Activated CD8-positive, alpha-beta T cell treated with anti-CD3 and anti-CD28 coated beads for 36 hours (primary cell): ENCODE measurements at places on chromosomes 2 and 18. TPM values are rescaled to one million over a fixed set of nuclear protein-coding genes. Genes with fewer than 3 reads are reported as not detected.

CYS1 gene
- 0.32 TPM for total RNA-seq

FAM110C gene
- total RNA-seq, result 0.96 TPM

CNGA3 gene
- not detected for total RNA-seq

SPATA3 gene
- 0.76 TPM for total RNA-seq

FBXO36 gene
- total RNA-seq, result 1.6 TPM

SCYGR4 gene
- total RNA-seq, result not detected

SPTBN1 gene
- total RNA-seq, result 91.8 TPM

INPP5D gene
- total RNA-seq, result 40.2 TPM

ACVR1C gene
- 1.7 TPM for total RNA-seq

DNA sequence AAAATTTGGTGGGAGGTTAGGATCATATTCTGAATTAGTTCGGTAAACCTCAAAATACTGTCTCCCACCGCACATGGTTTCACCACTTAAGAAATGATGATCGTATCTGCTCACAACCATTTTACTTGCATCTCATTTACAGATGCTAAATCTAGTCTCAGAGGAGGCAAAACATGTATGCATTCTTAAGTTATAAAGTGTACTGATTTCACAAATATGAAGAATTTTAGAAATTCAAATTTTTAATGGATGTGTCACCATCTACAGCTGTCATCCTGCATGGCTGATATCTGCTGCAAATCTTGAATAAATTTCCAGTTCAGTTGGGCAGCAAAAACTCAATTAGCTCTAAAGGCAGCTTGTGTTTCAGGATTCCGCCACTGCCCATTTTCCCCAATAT is 243.3 kb upstream of the KCNJ3 start:
- no peak for DNase-seq
- H3K36me3 ChIP-seq, result no peaks in the 10 kb centered on the region
- H3K27ac ChIP-seq, result no peak overlapping the region
- H3K4me1 ChIP-seq, result no peaks in the 10 kb centered on the region
- H3K4me3 ChIP-seq, result no peak overlapping the region
- no peaks in the 10 kb centered on the region for H3K27me3 ChIP-seq

GRCh38 chr18:3054780-3055179 is 41.8 kb upstream of the LPIN2 start:
- H3K27me3 ChIP-seq, result no peaks in the 10 kb centered on the region
- no peak overlapping the region for H3K27ac ChIP-seq
- no peak for DNase-seq
- no peak overlapping the region for H3K4me3 ChIP-seq

GRCh38 chr2:120210270-120210693 is 12.9 kb downstream of the TMEM185B start:
- H3K4me1 ChIP-seq, result peaks cover 11% of the 10 kb centered on the region
- peak overlapping the region; percentile 65 for H3K27ac ChIP-seq
- no peak for DNase-seq
- H3K27me3 ChIP-seq, result no peaks in the 10 kb centered on the region

- no peak overlapping the region for H3K4me3 ChIP-seq
- peaks cover 17% of the 10 kb centered on the region for H3K4me1 ChIP-seq
- no peak overlapping the region for H3K27ac ChIP-seq
These were observed 4.1 kb downstream of the CDK5R2 start for GRCh38 chr2:218963601-218964000.

DNA sequence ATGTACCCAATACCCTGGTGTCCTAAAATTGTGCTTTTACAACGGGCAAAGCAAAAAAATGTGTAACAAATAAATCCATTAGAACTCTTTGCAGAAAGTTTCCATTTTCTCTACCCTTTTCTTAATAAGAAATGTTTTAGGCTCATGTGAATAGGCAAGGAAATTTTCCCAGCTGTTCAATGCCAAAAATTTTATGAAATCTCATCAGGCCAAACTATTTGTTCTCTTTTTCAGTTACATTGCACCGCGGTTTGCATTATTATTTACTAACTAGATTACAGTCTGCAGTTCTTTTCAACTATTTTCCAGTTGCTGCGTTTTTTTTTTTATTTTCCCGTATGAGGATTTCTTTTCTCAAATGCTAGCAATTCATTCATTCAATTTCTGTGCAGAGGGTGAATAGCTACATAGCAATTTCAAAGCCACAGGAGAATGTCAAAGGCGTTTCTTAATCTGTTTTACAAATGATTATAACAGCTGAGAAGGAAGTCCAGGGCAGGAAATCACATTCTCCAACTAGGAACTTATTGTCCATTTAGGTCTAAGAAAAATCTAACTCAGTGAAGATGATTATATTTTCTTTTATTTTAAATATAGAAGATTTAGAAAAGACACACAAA is 367.5 kb upstream of the MMADHC start:
- no peaks in the 10 kb centered on the region for H3K27me3 ChIP-seq
- no peak overlapping the region for H3K4me3 ChIP-seq
- H3K36me3 ChIP-seq, result no peaks in the 10 kb centered on the region

- no peak overlapping the region for H3K4me3 ChIP-seq
- no peaks in the 10 kb centered on the region for H3K4me1 ChIP-seq
- H3K36me3 ChIP-seq, result no peaks in the 10 kb centered on the region
- no peak for DNase-seq
These were observed 115.1 kb upstream of the ZBTB14 start for GRCh38 chr18:5410582-5410981.

DNA sequence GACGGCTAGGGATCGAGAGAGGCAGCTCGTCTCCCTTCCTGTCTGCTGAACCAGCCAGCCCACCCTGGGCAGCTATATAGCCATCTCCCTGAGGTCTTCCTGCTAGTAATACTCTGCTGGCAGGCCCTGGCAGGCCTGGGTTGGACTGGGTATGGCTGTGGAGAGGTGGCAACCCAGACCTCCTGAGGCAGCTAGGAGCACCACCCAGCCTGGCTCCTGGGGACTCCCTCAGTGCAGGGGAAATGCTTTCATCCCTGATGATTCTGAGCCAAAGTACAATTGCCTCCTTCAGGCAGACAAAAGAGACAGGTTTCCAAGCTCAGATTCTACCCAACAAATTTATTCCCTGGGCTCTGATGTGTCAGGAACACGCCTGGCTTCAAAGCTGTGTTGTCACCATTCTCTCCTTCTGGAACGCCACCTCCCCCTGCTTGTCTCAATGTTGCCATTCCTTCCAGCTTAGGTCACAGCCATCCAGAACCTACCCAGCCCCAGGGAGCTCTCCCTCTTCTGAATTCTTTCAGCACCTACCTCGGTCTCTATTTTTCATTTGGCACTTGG is 4.7 kb upstream of the DNAJB2 start:
- H3K36me3 ChIP-seq, result no peaks in the 10 kb centered on the region
- no peak overlapping the region for H3K27ac ChIP-seq
- H3K27me3 ChIP-seq, result no peaks in the 10 kb centered on the region
- H3K4me1 ChIP-seq, result peaks cover 21% of the 10 kb centered on the region

- peak overlapping the region; percentile 86 for H3K27ac ChIP-seq
- no peaks in the 10 kb centered on the region for H3K27me3 ChIP-seq
- peaks cover 62% of the 10 kb centered on the region for H3K4me1 ChIP-seq
- no peak for DNase-seq
These were observed 54.8 kb downstream of the CDC42EP3 start for GRCh38 chr2:37616677-37617005.
